ENCODE measurements at places on chromosomes 2 and 18.

- DNase-seq = no peak
Observed at GRCh38 chr2:54394392-54394791, 61.7 kb upstream of the SPTBN1 start.

GRCh38 chr2:19676770-19677169 lies 225.0 kb downstream of the TTC32 start:
- no peak for DNase-seq

DNA sequence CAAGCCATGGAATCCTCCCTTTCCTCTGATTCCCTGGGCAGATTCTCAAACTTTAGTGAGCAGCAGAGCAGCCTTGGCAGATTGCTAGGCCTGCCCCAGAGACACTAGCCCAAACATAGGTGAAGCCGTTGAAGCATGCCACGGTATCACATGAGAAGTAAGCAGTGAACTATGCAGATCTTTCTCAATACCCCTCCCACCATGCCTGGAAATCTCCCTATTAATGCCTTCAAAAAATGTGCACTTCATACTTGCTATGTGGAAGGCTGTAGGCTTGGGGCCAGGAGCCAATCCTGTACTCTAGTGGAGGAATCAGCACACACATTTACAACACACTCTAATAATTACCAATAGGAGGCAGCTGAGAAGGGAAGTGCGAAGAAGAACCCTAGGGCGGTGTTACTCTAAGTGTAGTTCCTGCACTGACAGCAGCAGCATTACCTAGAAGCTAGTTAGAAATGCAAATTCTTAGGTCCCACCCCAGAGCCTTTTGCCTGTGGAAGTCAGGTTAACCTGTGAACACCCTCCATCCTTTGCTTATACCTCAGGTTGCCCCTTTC lies 305.1 kb upstream of the SPRED2 start:
- no peak for DNase-seq

DNA sequence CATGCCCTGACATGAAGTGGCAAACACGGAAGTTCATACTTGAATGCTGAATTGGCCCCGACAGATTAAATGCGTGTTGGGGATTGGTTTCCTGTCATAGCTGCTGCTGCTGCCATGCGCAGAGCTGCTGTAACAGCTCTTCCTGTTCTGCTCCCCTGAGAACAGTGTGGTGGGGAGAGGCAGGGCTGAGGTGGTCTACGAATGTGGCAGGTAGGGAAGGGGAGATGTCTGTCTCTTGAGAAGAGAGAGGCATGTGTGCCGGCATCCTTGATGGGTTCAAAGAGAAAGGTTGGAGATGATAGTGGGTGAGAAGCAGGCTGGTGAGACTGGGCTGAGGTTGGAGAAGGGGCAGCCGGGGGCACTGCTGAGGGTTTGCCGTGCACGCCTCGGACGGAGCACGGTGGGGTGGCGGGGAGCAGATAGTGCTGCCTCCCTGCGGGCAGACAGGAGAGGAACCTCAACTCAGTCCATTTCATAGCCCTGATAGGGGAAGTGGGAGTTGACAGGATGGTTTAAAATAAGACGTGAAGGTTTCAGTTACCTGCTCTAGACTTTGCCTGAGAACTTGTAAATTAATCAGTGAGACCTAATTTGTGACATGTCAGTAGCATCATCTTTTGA lies 46.1 kb downstream of the TMEM185B start:
- DNase-seq = peak; percentile 69

GRCh38 chr2:218219934-218220333 lies 2.9 kb downstream of the ARPC2 start:
- no peak for DNase-seq

- no peak for DNase-seq
Observed at GRCh38 chr2:36438449-36438977, 82.9 kb downstream of the CRIM1 start.

Data from CD4-positive, alpha-beta T cell (primary cell).